ENCODE measurements at places on chromosomes 2 and 18.

- no peak for DNase-seq
These were observed 25.2 kb upstream of the TMEM237 start for GRCh38 chr2:201668402-201668910.

DNA sequence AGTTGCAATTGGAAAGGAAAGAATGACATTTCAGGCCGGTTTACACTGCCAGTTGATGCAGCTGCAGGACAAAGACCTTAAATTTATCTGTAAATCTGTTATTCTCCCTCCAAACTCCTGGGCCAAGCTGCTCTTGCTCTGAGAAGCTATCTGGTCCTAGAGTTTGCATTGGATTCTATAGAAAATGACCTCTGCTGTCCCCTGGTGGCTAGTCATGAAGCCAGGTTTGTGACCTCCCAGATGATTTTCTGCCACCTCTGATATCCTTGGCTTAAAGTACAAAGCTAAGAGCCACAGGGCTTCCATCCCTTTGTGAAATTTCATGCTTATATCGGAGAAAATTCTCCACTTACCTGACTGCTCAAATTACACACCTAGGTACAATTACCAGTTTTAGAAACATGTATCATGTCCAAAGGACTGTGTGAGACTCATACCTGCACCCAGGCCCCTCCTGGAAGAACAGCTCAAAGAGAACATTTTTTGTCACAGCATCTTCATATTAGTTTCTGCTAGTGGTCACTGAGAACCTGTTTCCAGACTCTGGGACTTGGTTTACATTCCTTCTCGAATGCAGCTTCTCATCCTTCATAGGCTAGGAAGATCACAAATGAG lies 28.9 kb upstream of the IER3IP1 start:
- no peak for DNase-seq

DNA sequence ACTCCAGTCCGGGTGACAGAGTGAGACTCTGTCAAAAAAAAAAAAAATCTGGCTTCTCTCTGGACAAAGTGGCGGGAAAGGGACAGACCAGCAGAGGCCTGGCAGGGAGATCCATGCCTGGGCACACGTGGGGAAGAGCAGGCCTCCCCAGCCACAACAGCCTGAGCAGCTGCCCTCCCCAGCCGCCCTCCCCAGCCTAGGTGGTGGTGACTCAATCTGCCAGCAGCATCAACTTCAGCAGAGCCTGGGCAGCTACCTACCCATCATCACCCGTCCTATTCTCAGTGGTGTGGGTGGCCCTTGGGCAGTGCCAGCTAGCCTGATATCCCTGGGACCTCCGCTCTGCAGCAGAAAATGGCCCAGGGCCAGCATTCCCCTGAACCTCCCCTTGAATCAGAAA lies 612.4 kb downstream of the FBXO15 start:
- no peak for DNase-seq

- no peak for DNase-seq
These were observed 19.6 kb upstream of the ALLC start for GRCh38 chr2:3638456-3638810.

DNA sequence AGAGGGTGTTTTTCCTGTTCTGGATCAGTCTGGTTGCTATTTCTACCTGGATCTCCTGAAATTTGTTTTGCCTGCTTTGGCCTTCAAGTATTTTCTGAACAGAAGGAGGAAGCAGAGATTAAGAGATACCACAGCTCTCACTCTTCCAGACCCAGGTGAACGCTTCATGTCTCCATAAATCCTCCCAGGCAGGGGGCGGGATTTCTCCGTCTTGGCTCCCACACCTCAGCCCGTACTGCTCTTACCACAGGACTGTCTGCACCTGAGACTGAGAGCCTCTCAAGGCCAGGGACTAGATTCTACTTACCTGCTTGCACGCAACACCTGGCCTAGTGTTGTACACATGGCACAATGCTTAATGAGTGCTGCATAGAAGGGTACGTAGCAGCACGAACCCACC lies 59.9 kb upstream of the LRPPRC start:
- no peak for DNase-seq

- DNase-seq: no peak
These were observed 44.6 kb downstream of the UBE2E3 start for GRCh38 chr2:181025004-181025403.

DNA sequence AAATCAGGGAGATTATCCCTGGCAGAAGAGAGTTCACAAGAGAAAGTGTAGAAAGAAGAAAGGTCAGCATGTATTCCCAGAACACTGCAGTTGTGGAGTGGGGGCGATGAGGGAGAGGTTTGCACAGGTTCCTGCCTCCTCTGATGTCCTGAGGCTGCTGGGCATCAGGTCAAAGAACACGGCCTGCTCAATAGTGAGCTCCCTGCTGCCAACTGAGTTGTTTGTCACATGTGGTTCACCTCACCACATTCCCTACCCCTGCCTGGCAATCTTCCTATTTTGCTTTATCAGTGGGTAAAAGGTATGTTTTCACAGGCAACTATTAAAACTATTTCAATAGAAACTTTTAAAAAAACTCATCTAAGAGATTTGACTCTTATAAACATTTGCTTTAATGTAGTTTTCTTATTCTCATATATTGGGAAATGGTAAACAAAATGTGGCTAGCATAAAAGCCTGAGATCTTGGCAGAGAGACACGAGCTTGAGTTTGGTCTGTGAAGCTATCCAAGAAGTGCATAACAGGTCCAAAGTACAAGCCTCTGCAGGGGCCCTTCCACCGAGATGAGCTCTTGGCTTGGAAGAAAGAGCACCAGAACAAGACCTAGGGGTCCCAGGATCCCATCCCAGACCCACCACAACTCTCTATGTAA lies 123.9 kb upstream of the SRD5A2 start:
- no peak for DNase-seq

DNA sequence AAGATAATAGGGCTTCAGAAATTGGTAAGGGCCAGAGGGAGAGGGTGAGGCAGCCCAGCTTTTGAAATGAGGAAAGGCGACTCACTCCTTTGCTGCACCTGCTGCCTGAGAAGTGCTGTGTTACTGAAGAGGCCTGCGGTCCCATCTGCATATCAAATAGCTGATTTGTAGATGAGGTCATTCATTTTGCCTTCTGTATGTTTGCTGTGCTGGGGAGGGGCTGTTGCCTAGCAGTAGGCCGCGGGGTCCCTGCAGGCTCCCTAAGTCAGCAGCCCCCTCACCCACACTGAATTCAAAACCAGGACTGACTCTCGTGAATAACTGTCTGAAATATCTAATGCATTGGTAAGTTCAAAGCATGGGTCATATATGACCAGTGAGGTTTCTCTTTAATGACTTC lies 377.2 kb downstream of the SOX11 start:
- peak; percentile 78 for DNase-seq

- no peak for DNase-seq
These were observed 18.4 kb upstream of the SLC20A1 start for GRCh38 chr2:112627060-112628040.

GRCh38 chr18:6954501-6954900 lies 163.1 kb downstream of the LAMA1 start:
- DNase-seq: no peak

GRCh38 chr2:190819840-190820301 lies 60.8 kb upstream of the GLS start:
- DNase-seq: no peak

DNA sequence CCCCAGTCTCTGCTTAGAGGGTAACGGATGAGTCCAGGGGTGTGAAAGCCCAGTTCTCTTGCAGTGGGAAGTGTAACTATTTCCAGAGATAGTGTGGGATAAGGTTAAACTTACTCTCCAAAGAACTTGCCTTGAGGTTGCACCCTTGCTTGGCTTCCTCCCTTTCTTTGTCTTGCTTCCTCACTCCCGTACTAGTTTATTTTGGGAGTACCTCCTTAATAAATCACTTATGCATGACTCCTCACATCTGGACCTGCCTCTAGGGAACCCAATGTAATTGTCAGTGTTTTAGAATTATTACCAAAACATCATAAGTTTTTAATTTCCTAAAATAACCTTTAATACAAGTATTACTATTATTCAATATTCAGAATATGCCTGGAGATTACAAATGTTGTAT lies 35.2 kb downstream of the CPO start:
- no peak for DNase-seq

DNA sequence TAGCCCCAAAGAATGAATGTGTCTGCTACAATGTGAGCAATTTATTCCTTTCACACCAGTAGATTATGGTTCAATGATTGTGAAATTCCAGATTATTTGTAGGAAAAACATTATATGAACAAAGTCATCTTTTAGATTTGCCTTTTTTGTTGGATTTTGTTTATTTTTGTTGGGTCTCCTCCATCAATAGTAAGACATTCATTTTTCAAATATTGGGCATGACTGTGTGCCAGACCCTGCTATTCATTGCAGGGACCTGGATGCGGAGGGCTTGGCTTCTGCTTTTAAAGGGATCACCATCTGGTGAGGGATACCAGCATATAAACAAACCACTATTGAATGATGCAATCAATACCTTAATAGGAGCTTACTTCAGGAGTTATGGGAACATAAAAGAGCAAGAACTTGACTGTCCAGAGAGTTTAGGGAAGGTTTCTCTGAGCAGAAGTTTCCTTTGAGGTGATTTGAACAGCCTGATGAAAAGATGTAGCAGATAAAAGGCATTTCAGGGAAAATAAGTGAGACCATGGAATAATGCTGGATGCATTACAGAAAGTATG lies 486.7 kb downstream of the EPHA4 start:
- DNase-seq: no peak

GRCh38 chr2:4340536-4340935 lies 637.2 kb downstream of the DCDC2C start:
- no peak for DNase-seq

DNA sequence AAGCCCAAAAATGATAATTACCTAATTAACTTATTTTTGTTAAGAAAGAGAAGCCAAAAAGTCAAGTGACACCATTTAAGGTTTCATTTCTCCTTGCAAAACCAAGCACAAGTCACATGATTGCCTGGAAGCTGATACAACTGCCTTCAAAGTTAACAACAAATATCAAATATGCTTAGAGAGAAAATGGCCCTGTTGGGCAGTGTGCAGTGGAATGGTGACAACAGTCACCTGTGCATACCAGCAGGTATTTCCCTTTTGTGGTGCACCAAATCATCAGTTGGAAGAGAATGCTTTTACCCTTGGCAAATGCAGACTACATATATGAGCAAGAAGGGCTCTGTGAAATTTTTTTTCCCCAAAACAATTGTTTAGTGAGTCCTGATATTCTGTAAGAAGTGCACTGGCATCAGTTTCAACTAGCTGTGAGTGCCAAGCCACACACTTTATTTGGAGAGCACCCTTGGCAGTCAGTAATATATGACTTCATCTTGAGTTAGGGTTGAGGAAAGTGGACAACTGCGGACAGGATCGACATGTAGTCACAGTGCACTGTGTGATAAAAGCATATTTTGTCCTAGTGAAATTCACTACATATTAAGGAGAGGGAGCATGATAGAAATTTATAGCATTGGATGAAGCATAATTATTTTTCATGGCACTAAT lies 74.9 kb upstream of the DOCK10 start:
- DNase-seq: no peak

DNA sequence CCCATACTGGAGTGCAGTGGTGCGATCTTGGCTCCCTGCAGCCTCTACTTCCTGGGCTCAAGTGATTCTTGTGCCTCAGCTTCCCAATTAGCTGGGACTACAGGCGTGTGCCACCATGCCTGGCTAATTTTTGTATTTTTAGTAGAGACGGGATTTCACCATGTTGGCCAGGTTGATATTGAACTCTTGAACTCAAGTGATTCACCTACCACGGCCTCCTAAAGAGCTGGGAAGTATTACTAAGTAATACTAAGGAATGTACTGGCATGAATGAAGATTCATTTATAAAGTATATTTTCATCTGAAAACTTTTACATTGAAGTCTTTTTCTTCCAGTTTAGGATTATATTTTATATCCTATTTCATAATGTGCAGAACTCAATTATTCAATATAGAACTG lies 38.1 kb downstream of the NUP35 start:
- DNase-seq: no peak

DNA sequence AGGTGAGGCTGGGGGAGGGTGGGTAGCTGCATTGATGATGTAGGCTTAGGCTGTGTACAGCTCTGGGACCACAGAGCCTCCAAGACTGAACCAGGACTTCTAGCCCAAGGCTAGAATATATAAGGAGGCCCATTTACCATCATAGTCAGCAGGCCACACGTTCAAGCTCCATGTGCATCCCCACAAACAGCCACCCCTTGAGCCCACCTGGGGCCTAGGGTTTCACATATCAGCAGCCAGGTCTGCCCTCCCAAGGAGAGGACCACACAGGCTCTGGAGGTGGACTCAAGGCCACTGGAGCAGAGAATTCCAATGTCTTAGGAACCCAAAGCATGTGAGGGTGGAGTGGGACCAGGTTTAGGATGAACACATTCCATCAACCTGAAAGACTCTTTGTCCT lies 230.5 kb downstream of the TTC32 start:
- no peak for DNase-seq

GRCh38 chr18:37322492-37323035 lies 243.0 kb downstream of the CELF4 start:
- DNase-seq: no peak

GRCh38 chr2:175806125-175806490 lies 196.0 kb downstream of the LNPK start:
- no peak for DNase-seq

- no peak for DNase-seq
These were observed 1.3 kb upstream of the TOGARAM2 start for GRCh38 chr2:28979576-28980366.

DNA sequence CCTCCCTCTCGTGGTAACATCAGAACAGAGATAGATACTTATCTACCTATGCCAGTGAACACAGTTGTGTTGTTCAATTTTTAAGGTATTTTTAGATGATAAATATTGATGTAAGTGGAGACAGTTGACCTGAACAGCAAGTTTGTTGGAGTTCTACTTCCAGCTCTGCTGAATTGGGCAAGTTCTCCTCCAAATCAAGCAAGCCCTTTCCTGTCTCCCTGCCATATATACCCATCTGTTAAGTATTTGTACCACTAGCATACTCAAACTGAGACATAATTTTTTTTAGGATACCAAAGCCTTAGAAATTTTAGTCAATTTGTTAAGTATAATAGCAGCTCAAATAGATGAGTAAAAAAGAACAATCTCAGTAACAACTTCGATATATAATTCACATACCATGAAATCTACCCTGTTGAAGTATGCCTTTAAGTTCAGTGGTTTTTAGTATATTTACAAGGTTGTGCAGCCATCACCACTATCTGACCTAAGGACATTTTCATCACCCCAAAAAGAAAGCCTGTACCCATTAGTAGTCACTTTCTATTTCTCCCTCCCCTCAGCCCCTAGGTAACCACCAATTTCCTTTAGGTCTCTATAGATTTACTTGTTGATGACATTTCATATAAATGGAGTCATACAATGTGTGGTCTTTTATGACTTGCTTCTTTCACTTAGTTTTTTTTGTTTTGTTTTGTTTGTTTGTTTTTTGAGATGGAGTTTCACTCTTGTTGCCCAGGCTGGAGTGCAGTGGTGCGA lies 61.8 kb downstream of the COX7A2L start:
- DNase-seq: no peak

DNA sequence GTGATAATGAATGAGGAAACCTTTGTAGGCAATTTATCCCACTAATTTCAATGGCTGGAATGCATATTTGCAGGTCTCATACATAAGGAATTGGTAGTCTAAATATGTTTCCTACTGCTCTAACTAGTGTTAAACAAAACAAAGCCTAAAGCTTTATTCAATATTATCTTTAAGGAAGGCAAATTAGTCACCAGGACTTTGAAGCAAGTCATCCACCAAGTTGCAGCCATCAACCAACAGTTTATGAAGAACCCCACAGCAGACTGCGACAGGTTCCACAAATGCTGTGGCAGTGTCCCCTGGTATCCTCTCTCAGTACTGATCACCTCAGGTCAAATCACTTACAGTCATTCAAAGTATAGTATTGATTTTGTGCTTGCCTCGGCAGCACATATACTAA lies 181.5 kb upstream of the ZFP36L2 start:
- DNase-seq: no peak

- no peak for DNase-seq
These were observed 3.0 kb upstream of the CEP68 start for GRCh38 chr2:65053199-65053598.

Data from NCI-H774 (cell line).